ENCODE measurements at places on chromosomes 3 and 15.

GRCh38 chr3:49351521-49352011 lies 6.6 kb downstream of the GPX1 start:
- DNase-seq, result no peak

- no peak for DNase-seq
Observed at GRCh38 chr3:36197151-36197550, 183.2 kb upstream of the STAC start.

DNA sequence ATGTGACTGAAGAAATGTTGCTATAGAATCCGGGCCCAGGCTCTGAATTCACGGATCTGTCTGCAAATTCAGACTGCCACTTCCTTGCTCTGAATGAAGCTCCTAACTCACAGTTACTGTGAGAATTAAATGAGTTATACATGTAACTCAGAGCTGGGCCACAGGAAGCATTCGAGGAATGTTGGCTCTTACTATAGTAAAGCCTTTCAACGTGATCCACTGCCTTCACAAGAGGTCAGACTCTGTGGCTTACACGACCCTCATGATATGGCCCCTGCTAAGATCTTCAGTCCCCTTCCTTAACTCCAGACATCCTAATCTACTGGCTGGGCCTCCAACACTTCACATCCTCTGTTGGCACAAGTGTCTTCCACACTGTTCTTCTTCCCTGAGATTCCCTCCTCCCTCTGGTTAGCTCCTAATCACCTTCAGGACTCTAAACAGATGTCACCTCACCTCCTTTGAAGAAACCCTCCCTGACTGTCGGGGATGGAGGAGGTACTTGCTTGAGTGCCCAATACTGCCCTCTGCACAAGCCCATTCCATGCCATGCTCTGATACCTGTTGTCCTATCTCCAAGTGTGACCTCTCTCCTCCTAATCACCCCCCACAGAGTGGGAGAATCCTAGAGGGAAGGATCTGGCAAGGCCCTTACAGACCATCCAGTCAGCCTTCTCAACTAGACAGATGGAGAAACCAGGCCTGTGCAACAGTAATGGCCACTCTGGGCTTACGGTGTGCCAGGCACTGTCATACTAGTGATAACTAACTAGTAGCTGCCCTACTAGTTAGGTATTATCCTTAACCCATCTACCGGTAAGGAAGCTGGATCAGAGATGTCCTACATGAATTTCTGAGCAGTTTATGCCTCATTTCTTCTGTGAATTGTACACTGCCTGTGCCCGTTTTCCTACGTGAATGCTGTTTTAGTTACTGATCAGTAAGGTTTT lies 1.3 kb downstream of the ACTR8 start:
- DNase-seq, result no peak

DNA sequence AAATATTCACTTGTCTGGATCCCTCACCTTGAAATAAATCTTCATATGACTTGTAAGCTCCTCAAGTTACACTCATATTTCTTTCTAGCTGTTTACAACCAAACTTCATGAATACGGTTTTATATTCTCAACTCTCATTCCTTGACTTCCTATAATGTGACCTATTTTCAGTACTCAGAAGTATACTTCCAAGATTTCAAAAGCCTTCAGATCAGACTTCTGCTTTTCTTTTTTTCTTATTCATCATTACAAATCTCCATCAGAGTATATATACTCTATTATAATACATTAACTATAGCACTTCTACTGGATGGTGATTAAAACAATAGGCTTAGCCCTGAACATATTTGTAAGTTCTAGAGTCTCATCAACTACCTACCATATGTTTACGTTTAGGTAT lies 123.6 kb upstream of the ALCAM start:
- no peak for DNase-seq

GRCh38 chr15:96796841-96797240 lies 466.3 kb downstream of the NR2F2 start:
- DNase-seq, result no peak

GRCh38 chr3:61141697-61142096 lies 109.6 kb downstream of the FHIT start:
- no peak for DNase-seq

DNA sequence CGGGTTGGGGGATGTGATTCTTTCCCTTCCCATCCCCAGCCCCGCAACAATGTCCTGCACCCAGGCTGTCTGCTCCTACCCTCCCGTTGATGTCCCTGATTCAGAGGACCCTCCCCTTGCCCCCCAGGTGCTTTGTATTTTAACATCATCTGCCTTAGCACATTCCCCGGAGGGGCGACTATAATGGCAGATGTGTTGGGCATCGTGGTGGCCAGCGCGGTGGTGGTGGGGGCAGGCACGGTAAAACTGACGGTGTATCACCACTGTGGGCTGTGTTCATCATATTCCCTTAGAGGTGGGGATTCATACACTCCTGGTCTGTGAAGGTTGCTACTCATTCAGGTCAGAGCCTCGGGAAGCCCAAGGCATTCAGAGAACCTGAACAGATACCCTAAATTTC lies 173.0 kb downstream of the ADAMTS17 start:
- no peak for DNase-seq

GRCh38 chr3:183369117-183369516 lies 59.3 kb downstream of the MCF2L2 start:
- no peak for DNase-seq

DNA sequence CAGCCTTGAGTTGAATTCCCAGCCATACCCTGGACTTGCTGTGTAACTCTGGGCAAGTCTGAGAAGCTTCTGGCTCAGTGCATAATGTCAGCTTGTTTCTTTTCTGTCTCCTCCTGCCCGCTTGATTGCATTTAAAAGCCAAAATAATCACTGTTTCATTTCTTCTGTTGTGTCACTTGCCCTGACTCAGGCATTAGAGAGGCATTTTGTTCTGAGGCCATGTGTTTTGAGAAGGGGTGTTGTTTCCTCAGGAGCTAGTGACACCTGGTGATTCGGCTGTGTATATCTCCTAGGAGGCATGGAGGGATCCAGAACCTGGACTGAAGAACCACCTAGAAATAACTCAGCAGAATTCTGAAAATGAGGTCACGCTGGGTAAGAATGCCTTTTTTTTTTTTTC lies 16.0 kb downstream of the WDR73 start:
- no peak for DNase-seq

DNA sequence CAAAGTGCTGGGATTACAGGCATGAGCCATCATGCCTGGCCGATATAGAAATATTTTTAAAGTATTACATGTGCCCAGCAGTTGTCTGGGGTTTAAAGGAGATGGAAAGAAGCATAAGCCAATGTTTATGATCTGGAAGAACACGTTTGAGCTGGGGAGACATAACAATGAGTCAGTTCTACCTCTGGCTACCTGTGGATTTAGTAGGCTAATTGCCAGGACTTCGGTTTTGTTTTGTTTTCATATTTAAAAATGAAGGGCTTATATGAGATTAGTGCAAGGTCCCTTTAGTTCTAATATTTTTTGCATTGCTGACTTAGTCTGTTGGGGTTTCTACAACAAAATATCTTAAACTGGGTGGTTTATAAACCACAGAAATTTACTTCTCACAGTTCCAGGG lies 22.9 kb upstream of the TNFSF10 start:
- no peak for DNase-seq

GRCh38 chr15:88994286-88994685 lies 81.1 kb upstream of the MFGE8 start:
- no peak for DNase-seq

DNA sequence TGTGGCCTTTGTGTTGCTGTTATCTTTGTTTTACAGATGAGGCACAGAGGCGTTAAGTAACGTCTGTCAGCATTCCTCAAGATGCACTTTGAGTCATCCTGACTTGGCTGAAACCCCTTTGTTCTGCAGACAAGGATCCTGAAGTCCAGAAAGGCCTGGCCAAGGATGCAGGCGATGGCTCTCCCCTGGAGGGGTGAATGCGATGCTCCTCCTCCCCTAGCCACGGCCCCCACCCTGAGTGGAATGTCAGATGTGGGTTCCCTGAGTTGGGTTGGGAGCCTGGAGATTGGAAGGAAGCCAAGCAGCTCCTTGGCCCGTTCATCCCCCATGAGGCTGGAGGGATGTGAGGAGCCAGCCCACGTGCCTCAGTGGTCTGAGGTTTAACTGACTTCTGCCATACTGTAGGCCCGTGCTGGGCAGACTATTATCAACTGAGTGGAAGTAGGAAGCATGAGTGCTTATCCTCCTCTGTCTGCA lies 43.3 kb downstream of the POMGNT2 start:
- DNase-seq, result no peak

DNA sequence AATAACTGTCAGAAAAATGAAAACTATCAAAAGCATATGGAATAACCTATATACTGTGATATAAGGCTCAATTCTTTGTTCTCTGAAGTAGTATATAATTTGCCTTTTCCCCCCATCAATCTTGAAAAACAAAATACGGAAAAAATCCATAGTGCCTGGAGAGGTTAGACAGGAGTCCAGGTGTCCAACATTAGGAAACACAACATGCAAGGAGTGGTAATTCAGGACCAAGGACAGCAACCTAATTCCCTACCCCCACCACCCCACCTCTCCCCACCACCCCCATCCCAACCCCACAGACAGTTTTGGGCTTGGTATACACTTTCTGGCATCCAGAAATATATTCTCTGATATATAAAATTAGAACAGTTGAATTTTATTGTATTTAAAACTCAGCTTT lies 55.1 kb upstream of the SLC25A26 start:
- DNase-seq, result no peak

DNA sequence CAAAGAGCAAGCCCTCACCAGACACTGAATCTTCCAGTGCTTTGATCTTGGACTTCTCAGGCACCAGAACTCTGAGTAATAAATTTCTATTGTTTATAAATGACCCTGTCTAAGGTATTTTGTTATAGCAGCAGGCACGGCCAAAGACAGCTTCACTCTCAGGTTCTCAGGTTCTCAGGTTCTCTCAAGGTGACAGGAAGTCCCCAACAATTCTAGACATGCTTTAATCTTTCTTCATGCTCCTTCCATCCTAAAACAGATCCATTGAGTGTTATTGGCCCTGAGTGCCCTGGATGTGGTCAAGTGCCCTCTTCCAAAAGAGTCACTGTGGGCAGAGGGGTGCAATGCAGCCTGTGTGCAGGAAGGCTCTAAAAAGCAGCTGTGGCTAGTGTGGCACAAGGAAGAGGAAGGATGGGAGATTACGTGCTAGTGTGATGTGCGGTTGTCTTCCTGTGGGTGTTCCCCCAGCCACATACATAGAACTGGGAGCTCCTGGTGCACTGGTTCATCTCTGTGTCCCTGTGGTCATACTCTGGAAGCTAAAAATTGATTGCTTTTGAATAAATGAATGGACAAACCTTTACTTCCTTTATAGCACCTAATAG lies 11.0 kb upstream of the RAB7A start:
- no peak for DNase-seq

DNA sequence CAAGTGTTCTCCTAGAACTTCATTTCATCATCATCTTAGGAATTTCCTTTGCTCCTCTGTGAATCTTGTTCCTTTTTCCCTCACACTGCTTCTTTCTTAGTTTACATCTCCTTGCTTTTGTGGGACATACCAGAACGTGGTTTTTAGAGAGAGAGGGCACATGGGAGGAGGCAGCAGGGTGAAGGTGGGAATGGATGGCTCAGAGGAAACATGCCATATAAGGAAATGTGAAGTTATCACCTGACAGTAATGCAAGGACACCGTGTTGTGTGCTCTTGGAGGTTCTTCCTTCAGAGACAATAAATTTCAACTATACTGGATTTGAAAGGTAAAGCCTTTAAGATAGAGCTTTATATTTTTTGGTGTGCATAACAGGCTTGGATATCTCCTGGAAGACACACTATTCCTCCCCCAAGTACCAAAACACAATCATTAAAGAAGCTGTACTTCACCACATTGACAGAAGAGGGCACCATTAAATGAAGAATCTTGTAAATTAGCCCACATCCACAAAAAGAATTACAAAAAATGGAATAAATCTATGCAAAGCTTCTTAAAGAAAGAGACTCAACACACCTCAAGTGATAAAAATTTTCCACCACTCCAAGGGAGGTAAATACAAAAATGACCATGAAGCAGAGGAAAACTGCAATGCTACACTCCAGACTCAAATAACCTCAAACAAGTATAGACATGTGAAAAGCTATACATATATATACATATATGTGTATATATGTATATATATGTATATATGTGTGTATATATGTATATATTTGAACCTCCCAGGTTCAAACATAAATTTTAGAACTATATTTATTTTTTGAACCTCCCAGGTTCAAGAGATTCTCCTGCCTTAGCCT lies 26.1 kb downstream of the RPL39L start:
- no peak for DNase-seq

DNA sequence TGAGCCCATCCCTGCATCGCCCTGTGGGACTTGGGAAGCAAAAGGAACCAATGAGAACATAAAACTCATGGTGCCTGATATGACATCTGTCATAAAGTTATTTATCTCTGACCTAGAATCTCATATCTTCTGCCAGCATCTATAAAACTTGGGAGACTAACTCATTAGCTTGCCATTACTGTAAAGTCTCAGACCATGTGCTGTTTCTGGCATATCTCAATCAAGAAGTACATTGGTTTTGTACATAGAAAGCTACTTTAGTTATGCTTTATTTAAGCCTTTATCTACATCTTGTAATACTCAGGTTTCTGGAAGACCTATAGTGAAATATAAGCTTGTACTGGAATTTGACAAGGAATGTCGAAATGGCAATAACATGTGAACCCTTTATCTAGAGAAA lies 112.5 kb downstream of the ZNF385D start:
- no peak for DNase-seq

- no peak for DNase-seq
Observed at GRCh38 chr15:65404186-65404872, 18.4 kb downstream of the IGDCC4 start.

DNA sequence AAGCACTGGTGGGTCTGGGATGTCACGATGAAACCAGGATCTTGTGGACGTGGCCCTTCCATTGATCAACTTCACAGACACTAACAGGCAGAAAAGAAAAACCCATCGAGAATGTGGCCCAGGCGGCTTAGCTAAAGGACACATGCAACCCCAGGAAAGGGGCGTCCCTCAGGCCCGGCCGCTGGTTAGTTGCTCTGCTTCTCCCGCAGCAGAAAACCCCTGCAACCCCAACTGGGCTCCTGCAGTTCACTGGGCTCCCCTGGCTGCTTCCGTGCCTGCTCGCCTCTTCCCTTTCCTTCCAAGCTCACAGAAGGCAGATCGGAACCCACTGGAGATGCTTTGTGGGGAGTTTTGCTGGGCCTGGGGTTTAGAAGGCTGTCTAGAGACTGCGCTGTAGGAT lies 1.1 kb downstream of the GASK1A start:
- no peak for DNase-seq
